Activated CD4-positive, alpha-beta T cell treated with anti-CD3 and anti-CD28 coated beads, Interleukin-2, amount 10 ng/mL, durations not matched to agents 7 days and 5 days (primary cell): ENCODE measurements at places on chromosomes 7 and 10. TPM values are rescaled to one million over a fixed set of nuclear protein-coding genes. Genes with fewer than 3 reads are reported as not detected.

FAM221A gene
- 4.4 TPM for total RNA-seq

CASTOR2 gene
- 2.5 TPM for total RNA-seq

LLCFC1 gene
- total RNA-seq = not detected

NDUFB2 gene
- 201 TPM for total RNA-seq

CACNB2 gene
- total RNA-seq = not detected

NAMPT gene
- 70.8 TPM for total RNA-seq

SHOC2 gene
- total RNA-seq = 47.8 TPM

SPDYE9 gene
- not detected for total RNA-seq

ITPRID1 gene
- not detected for total RNA-seq

OR6V1 gene
- total RNA-seq = not detected

PDZD7 gene
- 0.65 TPM for total RNA-seq

SYT15 gene
- 0.79 TPM for total RNA-seq

WEE2 gene
- total RNA-seq = not detected

NCF1 gene
- total RNA-seq = 2.4 TPM

GRM3 gene
- not detected for total RNA-seq

SRRM3 gene
- not detected for total RNA-seq

STEAP2 gene
- not detected for total RNA-seq

SLC18A3 gene
- not detected for total RNA-seq
